SK-MEL-5 (cell line): ENCODE measurements at places on chromosomes 5 and 9.

DNA sequence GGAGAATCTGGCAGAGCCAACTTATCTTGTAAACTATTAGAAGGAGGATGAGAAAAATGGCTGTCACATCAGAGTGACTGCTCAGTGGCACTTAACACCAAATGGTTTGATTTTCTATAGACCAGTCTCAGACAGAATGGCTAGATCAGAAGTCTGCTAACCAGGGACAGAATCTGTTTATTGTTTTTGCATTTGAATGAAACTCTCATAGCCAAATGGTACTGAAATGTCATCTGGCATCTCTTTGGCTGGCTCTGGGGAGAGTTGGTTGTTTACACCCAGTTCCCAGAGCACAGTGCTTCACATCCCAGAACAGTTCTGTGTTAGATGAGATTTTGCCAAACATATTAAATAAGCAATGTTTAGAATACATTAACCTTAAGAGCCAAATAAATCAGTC, 106.6 kb upstream of the HMHB1 start:
- no peak for DNase-seq

DNA sequence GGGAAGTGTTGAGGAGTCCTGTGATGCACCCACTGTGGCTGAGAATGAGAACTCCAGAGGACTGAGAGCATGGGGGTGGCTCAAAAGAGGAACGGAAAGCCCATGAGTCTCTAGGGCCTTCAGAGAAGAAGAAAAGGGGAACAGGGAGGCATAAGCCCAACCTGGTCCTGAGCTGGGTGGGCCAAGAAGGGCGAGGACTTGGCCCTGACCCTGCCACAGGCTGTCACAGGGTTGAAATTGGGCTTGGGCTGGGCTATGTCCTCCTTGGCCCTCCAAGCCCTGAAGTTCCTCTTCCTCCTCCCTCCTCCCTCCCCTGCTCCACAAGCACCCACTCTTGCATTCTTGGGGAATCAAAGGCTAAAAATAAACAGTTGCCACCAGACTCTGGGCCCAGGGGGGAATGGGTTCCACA, 49.3 kb upstream of the PPARGC1B start:
- no peak for DNase-seq

DNA sequence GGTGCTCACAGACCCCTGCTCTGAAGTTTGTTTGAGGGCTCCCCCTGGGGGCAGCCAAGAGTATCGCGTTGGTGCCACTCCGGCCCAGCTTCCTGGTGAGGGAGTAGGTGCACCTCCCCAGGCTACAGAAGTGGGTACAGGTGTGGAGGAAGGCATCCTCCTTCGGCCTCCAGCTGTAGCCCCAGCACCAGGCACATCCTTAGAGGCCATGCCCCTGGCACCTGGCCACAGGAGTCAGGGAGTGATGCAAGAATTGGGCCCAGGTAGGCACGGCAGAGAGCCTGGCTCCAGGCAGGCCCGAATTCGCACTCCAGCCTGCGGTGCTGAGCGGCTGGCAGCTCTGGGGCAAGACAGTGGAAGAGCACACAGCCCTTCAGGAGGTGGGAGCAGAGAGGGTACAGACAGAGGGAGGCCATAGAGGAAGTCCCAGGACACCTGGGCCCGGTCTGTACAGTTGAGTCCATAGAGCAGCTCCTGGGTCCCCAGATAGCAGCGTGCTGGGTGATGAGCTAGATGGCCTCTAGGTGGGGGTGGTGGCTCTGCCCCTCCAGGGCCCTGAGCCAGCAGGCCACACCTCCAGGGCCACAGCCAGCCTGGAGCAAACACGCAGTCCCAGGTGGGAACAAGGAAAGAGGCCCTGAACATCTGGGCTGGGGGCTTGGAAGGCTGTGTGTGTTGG, 2.4 kb downstream of the SAPCD2 start:
- peak; percentile 87 for DNase-seq

DNA sequence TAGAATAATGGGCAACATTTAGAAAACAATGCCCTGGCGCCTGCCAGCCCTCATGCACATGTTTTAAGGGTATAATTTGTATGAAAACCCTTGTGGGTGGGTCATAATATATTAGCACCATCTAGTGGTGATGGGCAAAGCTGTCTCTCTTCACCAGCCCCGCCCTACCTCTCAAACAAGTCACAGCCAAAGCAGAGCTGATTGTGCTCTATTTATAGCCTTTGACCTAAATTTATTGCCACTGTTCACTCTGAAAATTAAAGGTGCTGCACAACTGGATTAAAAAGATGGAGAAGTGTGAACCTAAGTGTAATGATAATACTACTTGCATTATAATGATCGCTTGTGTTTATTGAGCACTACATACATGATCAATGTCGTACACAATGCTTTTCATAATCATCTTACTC, 131.9 kb upstream of the ANKH start:
- peak; percentile 87 for DNase-seq

- no peak for DNase-seq
These were observed 15.1 kb upstream of the ACSL6 start for GRCh38 chr5:132026516-132027008.

- peak; percentile 87 for DNase-seq
These were observed 58.1 kb upstream of the DHFR start for GRCh38 chr5:80712919-80713318.

DNA sequence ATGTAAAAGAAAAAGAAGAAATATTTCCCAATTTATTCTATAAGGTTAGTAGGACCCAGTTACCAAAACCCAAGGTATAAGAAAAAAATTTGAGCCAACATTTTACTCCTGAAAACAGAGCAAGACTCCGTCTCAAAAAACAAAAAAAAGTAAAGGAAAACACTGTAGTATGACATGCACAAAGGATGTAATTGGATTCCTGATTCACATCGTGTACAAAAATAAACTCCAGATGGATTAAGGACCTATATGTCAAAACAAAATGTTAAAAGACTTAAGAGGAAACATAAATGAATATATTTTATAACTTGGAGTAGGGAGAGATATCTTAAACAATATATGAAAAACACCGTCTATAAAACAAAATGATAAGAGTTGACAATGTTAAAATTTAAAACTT, 13.8 kb downstream of the PHYKPL start:
- DNase-seq: no peak

- no peak for DNase-seq
These were observed 133.9 kb upstream of the ZNF618 start for GRCh38 chr9:113741886-113742854.

- no peak for DNase-seq
These were observed 487.7 kb downstream of the MAT2B start for GRCh38 chr5:163993126-163993525.

DNA sequence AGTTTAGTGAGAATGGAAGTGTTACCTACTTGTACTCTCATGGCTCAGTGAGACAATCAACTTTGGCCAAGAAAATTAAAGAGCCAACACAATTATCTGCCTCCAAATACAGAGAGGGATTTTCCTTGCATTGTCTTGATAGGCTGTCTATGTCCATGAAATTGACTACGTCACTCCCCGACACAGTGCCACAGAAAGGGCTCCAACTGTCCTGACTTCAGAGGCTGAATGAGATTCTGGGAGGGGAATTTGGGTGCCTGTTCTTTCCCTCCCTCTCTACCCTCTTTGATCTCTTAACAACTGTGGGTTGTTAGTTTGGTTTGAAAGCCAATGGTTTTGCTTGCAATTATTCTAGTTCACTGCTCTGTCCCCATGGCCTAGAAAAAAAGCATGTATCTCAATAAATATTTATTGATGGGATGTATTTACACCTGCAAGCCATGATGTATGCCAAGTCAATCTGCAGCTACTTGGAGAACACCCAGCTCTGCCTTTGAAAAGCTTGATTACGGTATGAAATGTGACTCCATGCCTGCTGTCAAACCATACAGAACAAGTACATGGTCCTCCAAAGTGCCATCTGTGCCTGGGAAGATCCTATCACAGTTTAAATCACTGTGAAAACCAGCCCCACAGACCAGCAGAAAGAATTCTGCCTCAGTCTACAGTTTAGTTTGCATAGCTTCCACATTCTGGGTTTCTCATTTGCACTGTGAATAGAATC, 37.3 kb downstream of the CAPSL start:
- no peak for DNase-seq

- DNase-seq: no peak
These were observed 396.2 kb upstream of the IRX4 start for GRCh38 chr5:2278825-2279456.

- DNase-seq: no peak
These were observed 536.5 kb upstream of the BRINP1 start for GRCh38 chr9:119905724-119906123.

DNA sequence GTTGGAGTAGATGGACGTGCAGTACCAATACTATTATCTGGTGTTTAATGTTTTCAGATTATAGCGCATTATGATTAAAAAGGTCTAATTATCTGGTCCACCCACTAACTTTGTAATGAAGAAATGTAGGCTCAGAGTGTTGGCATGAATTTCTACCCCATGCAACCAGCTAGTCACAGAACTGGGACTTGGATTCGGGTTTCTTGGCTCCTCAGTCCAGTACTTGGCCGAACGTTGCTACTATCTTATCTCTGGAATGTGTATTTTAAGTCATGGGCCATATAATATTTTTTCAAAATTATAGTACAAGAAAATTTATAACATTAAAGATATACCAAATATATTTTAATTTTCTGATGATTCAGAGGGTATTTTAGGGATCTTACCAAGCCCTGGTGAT, 657.5 kb upstream of the DMAC1 start:
- no peak for DNase-seq

DNA sequence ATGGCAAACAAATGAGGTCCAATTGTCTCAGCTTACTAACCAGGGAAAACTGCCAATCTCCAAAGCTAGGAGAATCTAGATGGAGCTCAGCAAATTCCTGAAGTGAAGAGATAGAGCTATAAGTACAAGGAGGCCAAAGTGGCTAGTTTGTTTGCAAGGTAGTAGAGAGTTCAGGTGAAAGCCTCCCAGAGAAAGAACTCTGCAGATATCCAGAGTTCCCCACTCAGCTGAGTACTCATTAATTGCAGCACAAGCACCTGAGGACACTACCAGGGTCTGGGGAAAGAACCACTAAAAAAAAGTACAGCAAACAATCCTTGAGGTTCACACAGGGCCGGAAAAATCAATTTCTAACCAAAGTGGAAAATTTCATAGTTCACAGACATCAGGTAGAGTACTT, 250.9 kb downstream of the TMEM232 start:
- no peak for DNase-seq

DNA sequence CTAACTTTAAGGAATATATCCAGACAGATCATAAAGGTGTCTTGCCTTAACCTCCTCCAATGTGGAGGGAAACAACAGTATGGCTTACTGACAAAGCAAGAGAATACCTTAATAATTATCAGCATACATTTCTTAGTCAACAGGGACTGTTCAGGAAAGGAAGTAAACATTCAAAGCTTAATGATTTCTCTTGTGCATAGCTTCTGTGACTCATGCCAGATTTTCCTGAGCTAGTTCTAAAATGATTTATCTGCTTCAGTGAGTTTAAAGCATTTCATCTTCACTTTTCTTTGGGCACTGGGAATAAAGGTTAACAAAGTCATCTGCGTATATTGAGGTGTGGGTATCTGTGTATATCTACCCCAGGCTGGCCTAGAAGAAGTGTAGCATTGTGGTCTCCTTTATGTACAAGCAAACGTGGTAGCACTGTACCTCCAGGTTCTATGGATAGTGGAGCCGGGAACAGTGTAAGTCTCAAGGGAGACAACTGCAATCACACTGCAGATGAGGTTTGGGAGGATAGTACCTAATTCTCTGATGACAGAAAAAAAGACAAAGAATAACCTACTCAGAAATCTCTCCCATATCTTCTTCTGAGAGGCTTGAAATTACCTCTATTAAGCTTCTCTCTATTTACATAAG, 284.1 kb downstream of the HCN1 start:
- DNase-seq: no peak

DNA sequence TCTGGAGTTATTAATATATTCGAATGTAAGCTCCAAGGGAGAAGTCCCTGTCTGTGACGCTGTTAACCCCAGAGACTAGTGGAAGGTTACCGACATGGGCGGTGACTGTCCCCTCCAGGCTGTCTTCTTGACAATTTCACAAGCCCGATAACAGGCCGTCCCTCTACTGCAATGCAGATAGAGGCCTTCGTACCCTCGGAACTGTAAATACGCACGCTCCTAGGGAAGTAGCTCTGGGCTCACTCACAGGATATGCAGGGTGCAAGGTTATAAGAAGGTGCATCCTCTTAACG, 680 bp upstream of the RFK start:
- peak; percentile 51 for DNase-seq

DNA sequence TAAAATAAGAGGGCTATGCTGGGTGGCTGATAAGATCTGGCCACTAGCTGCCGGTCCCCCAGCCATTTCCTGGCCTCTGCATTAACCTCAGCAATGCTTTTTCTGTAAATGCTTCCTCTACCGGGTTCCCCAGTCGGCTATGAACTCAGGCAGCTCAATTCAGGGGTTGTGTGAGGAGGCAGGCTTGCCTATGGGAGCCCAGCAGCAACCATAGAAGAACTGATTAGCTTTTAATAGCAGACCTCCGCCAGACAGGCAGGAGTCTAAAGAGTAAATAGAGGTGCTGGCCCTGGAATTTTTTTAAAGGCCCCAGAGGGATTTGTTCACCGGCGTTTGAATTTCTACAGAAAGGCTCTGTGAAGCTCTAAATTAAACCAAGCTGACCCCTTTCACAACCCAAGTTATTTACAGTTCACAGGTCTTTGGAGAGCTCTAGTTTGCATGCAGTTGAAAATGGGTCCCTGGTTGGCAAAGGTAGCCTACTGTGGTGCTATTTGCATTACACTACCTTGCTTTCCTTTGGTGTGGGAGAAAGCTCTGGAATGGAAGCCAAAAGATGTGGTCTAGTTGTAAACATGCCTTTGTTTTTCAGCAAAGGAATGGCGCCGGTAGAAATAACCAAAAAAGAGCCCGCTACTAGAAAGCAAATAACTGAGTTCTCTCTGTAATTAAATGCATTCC, 289.7 kb upstream of the SEMA6A start:
- DNase-seq: no peak

GRCh38 chr9:123089040-123089439, 55.6 kb downstream of the GPR21 start:
- no peak for DNase-seq

GRCh38 chr5:68398146-68398812, 182.7 kb downstream of the PIK3R1 start:
- no peak for DNase-seq

GRCh38 chr9:130917168-130917960, 20.8 kb upstream of the QRFP start:
- no peak for DNase-seq
